ENCODE measurements at places on chromosomes 2 and 18. TPM values are rescaled to one million over a fixed set of nuclear protein-coding genes. Genes with fewer than 3 reads are reported as not detected.

DNA sequence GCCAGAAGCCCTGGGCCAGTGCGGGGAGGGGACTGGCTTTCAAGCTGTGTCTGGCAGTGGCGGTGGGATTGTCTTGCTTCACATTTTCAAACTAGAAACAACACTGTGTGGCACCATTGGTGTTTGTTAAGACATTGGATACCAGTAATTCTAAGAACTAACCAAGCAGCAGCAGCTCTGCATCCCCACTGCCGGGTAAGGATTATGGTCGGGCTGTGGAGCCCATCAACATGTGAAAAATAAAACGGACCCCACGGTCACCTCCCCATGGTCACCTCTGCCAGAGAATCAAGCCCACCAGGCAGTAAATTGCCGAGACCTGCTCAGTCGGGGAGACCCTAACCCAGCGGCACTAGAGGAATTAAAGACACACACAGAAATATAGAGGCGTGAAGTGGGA, 65.3 kb downstream of the C18orf63 start:
- no peak for DNase-seq

The ERFE gene
- 11.1 TPM for total RNA-seq

DNA sequence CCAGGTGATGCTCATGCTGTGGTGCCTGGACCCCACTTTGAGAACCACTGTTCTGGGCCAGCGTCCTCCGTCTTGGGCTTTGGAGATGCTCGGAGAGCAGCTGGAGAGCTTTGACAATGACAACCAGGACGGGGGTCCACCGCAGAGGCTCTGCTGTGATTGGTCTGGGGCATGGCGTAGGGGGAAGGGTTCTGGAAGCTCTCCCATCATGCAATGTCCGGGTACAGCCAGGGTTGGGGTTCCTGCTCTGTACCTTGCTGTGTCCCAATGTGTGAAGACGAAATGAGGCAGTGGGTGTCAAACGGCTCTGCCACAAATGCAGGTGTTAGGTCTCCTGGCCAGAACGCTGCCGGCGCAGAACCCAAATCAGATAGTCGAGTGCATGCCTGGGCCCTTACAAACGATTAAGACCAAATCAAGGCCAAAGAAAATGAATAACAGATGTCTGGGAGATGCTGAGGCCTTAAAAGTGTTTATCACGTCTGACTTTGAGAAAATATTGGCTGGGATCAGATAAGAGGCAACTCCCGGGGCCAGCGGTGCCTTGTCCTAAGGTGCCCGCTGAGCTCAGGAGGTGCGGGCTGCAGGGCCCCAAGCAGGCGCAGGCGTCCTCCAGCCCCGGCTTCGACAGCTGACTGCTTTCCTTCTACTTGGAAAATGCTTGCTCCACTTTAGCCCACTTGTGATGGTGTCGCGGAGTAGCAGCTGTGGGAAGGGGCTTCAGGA, 117.2 kb downstream of the VAPA start:
- no peak for DNase-seq

- no peak for DNase-seq
These were observed 15.4 kb downstream of the UBE2F start for GRCh38 chr2:237982039-237982725.

The STRADB gene
- 40.5 TPM for total RNA-seq

DNA sequence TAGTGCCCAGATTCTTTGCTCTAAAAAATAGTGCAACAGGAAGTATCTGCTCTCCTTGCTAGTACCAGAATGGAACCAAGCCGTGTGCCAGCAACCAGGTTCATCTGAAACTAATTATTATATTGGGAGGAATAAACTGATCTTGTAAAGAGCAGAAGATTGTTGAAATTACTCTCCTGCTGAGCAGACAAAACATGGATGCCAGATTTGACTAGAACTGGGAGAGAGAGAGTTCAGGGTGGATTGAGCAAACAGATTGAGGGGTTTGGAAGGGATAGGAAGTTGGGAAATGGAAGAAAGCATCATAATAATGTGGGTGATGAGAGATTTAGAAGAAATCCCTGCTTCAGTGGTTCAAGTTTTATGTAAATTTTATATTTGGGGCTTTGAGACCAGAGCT, 160.1 kb upstream of the RASGRP3 start:
- DNase-seq = no peak

The IL1RN gene
- total RNA-seq = 0.86 TPM
